Fibroblast of skin of right quadriceps (primary cell): ENCODE measurements at places on chromosomes 2 and 18.

- DNase-seq = no peak
These were observed 312.9 kb downstream of the CYP26B1 start for GRCh38 chr2:71834796-71835195.

DNA sequence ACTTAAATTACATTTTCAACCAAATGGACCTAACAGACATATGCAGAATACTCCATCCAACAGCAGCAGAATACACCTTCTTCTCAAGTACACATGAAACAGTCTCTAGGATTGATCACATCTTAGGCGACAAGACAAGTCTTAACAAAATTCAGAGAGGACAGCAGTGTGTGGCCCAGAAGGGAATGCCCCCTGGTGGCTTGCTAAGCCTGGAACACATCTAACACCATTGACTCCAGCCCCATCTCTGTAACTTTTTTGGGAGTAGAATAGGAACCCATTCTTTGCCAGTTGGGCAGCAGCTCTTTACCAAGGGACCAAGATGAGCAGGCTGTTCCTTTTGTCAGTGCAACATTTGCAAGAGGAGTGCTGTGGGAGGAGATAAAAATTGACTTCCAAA is 249.9 kb downstream of the PLCL1 start:
- peak; percentile 28 for DNase-seq

- DNase-seq = no peak
These were observed 7.0 kb downstream of the RNPEPL1 start for GRCh38 chr2:240575101-240575965.

DNA sequence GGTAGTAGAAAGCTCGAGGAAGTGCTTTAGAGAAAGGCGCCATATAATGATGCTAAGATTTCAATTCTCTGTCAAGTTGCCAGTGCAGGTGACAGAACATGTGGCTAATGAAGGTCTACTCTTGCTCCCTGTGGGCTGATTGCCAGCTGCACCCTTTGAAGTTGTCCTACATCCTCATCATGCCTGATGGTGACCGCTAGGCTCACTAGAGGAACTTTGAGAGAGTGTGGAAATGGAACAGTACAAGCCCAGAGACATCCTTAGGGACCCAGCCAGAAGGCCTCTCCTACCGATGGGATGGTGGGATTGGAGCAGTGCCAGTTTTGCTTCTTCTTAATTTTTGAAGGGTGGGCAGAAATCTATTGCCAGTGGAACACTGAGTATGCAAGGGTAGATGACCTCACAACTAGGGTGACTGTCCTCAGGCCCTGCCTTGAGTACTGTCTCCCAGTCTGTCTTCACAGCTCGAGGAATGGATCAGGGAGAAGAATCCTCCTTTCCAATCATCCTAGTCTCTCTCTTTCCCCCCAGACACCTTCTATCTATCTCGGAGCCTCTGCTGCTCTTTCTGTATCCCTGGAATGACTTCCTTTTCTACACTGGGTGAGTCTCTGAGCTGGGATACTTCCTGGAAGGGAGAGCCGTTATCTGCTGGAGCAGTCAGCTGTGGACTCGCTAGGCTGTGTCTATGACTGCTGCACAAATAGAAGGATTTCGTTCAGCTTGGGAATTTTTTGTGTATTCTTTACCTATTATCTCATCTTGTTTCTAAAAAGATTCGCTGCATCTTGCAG is 33.5 kb downstream of the LGALSL start:
- DNase-seq = no peak

DNA sequence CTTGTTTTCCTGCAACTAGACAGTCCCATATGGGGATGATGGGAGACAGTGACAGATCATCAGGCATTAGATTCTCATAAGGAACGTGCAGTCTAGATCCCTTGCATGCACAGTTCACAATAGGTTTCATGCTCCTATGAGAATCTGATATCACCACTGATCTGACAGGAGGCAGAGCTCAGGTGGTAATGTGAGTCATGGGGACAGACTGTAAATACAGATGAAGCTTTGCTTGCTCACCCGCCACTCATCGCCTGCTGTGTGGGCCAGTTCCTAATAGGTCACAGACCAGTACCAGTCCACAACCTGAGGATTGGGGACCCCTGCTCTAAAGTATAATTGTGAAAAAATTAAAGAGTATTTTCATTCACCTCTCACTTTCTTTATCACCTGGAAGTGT is 23.6 kb upstream of the RAB1A start:
- DNase-seq = no peak

GRCh38 chr2:43040084-43040854 is 186.1 kb downstream of the ZFP36L2 start:
- no peak for DNase-seq

DNA sequence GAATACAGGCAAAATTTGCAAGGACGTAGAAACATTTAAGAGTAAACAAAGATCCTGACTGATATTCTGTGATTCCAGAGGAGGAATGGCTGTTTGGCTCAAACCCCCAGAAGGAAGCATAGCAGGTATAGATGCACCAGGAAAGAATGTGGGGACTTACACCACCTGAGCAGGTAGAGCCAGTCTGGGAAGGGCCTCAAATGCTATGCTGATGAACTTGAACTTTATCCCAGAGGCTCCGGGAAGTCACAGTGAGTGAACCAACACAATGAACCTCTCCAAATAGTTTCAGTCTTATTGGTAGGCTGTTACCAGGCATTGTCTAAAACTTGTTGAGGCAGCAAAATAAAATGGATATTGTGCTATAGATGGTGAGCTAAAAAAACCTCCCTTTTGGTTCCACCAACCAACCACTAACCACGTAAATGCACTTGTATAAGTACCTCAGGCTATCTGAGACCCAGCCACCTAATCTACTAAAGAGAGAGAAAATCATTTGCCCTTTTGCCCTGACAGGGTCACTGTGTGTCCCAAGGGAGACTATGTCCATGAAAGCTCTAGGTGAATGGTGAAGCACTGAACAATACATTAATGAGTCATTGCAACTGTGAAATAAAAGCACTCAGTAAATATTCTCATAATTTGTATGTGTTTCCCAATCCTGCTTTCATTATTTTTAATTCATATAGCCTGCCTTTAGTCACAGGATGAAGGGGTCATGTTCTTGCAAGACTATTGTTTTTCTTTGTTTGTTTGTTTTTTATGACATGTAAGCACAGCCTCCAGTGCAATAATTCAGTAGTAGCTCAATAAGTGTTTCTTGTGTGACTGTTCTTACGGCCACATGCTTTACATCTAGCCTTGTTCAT is 911.6 kb downstream of the EPHA4 start:
- DNase-seq = no peak

DNA sequence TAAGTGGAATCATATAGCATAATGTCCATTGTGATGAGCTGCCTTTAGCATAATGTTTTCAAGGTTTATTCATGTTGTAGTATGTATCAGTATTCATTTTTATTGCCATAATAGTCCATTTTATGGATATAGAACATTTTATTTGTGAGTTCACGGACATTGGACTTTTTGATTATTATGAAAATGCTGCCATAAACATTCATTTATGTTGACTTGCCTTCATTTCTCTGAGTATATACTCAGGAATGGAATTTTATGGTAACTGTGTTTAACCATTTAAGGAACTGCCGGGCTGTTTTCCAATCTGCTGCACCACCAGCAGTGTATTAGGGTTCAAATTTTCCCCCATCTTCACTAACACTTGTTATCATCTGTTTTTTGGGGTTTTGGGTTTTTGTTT is 12.2 kb downstream of the CREB1 start:
- no peak for DNase-seq

- no peak for DNase-seq
These were observed 18.2 kb upstream of the PCBP1 start for GRCh38 chr2:70069049-70069448.

DNA sequence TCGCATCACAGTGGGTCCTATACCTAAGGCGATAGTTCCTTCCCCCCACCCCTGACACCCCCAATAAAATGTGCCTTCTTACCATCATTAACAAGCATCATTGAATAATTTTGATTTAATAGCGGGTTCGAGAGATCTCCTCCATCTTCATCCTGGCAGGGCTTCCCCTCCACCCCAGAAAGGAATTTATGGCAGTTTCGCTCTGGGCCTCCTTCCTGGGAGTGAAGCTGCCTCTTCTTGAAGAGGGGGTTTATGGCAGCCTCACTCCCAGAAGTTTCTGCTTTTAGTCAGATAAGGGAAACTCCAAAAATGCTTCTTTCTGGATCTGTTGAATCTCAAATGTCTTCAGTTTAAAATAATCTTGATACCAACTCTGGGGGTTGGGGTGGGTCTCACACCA is 45.7 kb downstream of the RRM2 start:
- no peak for DNase-seq

GRCh38 chr2:1696472-1696871 is 47.8 kb downstream of the PXDN start:
- DNase-seq = no peak

GRCh38 chr2:163735685-163736432 is at the start of gene FIGN:
TSS of gene FIGN (minus strand) at chr2:163736008. CDS start at chr2:163734927, 1,081 bp downstream.
- DNase-seq = peak; percentile 82

GRCh38 chr18:32769586-32770053 is 3.2 kb downstream of the KLHL14 start:
- DNase-seq = no peak

DNA sequence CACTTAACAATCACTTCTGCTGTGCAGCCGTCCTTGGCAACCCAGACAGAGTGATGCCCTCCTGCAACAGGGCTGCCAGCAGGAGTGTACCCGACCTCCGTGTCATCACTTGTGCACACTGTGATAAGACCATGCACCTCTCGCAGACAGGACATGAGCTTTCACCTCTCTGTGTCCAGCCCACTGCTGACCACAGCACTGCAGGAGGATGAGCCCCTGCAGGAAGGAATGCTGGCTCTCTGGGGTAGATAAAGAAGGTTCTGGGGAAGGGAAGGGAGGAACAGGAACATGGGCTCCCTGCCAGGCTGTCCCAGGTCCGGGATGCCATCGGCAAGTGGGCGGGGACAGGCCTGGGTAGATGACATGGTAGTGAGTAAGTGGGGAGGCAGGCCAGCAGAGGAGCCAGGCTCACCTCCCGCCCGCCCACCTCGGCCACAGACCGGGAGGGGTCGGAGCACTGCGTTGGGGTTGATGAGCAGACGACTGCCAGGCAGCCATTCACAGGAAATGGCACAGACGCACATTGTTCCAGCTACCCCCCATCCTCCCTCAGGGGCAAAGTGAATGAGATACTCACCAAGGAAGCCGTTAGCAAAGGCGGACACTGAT is 18.6 kb upstream of the COL6A3 start:
- DNase-seq = peak; percentile 91

DNA sequence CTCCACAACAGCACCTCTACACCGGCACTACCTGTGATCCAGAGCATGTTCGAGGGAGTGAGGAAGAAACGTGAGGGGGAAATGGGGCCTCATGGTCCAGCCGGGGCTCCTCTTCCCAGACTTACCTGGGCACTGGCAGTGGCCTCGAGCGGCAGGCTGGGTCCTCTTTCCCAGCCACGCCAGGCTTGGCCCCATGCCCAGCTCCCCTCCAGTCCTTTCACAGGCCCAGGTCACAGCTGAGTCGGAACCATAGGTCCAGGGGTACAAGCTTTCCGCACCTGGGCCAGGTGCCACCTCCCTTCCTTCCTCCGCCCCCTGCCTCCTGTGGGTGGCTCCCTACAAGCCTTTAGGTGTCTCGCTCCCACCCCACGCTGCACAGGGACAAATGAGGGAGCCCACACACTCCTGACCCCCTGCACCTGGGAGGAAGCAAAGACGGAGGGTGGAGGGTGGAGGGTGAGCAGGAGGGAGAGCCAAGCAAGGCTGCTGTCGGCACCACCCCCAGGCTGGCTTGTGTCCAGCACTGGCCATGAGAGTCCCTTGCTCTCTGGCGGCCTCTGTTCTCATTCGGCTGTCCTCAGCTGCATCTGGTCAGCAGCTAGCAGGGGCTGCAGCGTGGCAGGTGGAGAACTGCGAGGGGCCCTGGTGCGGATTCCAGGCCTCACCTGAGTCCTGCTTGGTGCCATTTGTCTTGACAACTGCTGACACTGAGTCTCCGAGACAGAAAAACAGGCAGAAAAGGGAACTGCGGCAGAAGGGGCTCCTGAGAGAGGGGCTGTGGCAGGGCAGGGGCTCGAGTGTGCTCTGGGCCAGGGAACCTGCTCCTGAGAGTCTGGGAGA is 26.8 kb downstream of the ADRA2B start:
- no peak for DNase-seq

DNA sequence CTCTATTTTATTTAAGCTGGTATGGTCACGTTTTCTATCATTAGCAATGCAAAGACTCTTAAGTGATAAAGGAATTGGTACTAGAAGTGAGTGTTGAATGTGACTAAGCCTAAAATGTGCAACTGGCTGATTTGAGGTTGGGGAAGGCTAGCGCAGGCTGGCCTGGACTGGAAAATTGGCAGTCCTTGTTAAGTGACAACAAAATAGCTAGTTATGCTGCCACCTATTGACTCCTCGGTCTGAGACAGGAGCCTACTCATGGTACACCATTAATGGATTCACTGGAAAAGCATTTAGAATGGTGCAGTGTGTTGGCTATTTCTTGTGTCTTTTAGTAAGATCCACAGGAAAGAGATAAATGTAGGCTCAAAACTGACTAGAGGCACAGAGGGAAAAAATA is 5.7 kb upstream of the WIPF1 start:
- DNase-seq = peak; percentile 62

- no peak for DNase-seq
These were observed 2.1 kb downstream of the TRIB2 start for GRCh38 chr2:12718711-12719399.

DNA sequence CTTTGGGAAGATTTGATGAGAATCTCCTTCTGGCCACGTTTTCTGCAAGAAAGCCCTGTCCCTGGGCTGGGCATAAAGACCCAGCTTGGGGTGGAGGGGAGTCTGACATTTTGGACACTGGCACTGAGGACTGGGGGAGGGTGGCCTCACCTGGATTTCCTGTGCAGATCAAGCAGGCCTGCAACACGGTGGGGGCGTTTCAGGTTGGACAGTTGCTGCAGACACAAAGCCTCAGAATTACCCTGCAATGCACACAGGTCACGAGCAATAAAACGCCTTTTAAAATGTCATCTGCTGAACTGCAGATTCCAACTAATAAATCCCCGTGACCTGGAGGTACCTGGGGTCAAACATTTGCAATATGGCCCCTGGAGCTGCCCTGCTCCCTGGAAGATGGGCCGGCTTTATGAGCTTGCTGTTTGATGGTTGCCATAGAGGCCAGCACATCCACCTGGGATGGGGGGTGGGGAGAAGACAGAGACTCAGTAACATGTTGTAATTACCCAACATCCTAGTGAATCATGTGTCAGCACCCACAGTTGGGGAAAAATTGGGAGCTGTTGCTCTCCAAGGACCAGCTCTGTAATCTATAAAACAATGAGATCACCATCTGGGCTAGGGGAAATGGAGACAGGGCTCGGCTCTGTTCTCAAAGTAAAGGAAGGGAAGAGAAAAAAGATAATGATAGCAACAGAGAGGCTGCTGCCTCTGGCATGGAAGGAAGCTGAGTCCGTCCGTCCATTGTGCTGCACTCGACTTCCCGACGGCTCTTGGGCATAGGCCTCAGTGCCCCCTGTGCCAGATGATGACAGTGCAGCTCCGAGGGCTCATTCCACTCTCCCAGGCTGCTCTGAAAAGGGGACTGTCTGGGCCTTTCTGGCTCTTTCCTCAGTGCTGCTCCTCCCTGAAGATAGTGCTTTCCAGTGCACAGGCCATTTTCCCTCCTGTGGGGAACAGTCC is 340.3 kb downstream of the CYRIA start:
- no peak for DNase-seq

DNA sequence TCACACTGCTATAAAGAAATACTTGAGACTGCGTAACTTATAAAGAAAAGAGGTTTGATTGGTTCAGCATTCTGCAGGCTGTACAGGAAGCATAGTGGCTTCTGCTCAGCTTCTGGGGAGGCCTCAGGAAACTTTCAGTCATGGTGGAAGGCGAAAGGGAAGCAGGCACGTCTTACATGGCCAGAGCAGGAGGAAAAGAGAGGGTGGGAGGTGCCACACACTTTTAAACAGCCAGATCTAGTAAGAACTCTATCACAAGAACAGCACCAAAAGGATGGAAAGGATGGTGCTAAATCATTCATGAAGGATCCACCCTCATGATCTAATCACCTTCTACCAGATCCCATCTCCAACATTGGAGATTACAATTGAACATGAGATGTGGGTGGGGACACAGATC is 145.5 kb upstream of the OSR1 start:
- DNase-seq = no peak
